ENCODE measurements at places on chromosomes 3 and 15.

GRCh38 chr3:196020373-196020772 is 61.5 kb downstream of the TFRC start:
- DNase-seq = no peak

- DNase-seq = no peak
Measured at GRCh38 chr3:134614955-134615354, 35.9 kb downstream of the KY start.

DNA sequence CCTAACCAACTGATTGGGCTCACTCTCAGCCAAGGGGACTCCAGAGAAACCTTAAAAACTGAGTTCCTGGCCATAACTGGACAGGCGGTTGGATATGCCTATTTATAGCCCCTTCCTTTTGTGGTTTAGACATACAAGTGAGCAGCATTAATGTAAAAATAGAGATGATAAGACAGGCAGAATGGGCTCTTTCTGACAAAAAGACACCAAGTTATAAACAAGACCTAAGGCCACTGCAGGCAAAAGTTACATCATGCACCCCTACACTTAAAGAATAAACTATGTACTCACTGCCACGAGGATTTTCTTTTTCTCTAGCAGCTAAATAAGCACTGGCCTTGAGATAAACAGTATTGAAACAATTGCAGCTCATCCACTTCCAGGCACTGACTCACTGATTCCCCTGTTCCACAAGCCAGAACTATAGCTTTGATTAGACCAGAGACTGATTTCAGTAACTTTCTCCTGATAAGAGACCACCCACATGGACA is 30.1 kb downstream of the SUCNR1 start:
- no peak for DNase-seq

- no peak for DNase-seq
Measured at GRCh38 chr3:195145579-195145978, 125.4 kb downstream of the XXYLT1 start.

- no peak for DNase-seq
Measured at GRCh38 chr3:133675631-133676335, 14.0 kb upstream of the TOPBP1 start.

GRCh38 chr3:108183181-108183580 is 39.0 kb downstream of the IFT57 start:
- DNase-seq = no peak

DNA sequence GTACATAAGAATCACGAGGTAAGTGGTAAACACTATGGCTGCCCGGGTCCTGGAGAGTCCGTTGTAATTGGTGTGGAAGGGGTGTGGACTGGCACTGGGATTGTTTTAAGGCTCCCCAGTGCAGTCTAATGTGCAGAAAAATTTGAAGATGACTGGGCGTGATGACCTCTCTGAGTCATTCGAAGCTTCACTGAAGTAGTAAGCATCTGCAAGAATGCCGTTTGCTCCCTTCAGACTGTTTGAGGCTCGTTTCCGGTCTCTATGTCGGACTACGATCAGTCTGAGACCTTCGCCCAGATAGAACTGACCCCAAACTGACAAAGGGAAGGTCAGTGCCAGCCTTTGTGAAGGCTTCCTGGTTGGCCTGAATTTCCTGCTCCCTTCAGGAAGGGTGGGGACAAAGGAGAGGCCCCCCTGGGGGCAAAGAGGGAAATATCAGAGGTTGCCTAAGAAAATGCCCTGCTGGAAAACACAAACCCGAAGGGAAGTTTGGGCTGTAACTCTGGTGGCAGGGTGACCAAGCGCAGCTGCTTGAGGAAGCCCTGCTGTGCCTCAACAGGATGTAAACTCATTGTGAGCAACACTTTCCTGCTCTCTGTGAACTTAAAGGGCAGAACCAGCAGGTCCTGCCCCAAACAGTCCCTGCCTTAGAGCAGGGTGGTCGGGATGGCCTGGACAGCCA is 34.6 kb downstream of the BTD start:
- no peak for DNase-seq

GRCh38 chr3:141825216-141826011 is 51.0 kb upstream of the ATP1B3 start:
- DNase-seq = no peak

DNA sequence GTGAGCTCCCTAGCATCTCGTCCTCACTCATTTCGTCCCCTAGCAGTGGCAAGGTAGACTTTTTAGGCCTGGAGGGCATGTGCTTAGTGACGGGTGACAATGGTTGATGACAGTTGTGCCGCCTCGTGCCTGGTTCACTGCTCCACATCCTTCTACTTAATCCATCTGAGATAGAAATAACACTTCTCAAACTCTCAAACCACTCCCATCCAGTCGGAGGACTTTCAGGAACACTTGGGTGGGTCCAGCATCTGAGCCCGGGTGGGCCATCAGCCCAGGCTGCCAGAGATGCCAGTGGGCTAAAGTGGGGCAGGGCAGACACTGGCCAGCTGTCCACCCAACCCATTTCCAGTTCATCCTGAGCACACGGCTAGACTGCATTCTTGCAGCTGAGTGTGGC is 79.7 kb upstream of the SMAD3 start:
- DNase-seq = no peak

GRCh38 chr15:88256279-88257230 is at the start of gene NTRK3:
TSS of gene NTRK3 (minus strand) at chr15:88256739. CDS start at chr15:88256153, 586 bp downstream.
- no peak for DNase-seq

- no peak for DNase-seq
Measured at GRCh38 chr3:36476286-36476942, 96.1 kb downstream of the STAC start.

- no peak for DNase-seq
Measured at GRCh38 chr3:81465510-81466200, 295.8 kb downstream of the GBE1 start.

- no peak for DNase-seq
Measured at GRCh38 chr3:120090422-120090821, 3.8 kb downstream of the GSK3B start.

- no peak for DNase-seq
Measured at GRCh38 chr3:108085370-108085769, 5.5 kb downstream of the CD47 start.

DNA sequence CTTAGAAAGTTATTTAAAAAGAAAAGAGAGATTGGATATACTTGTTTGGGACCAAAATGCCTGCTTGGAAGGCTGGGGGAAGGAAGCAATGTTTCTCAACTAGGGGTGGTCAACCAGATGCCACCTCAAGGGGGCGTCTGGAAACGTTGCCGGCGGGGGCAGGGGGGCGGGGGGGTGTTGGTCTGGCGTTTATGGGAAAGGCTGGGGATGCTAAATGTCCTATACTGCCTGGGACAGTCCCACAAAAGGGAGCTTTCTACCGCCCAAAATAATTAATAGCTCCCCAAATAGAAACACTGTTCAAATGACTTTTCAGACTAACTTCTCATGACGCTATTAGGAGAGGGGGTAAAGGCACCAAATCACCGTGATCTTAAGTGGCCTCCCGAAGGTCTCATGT is 2.2 kb downstream of the POLG start:
- no peak for DNase-seq

- no peak for DNase-seq
Measured at GRCh38 chr15:41698779-41699178, 38.6 kb downstream of the MGA start.

GRCh38 chr3:17741621-17742101 is 770 bp downstream of the TBC1D5 start:
- no peak for DNase-seq

- DNase-seq = no peak
Measured at GRCh38 chr15:89426500-89426899, 69.9 kb downstream of the RHCG start.

DNA sequence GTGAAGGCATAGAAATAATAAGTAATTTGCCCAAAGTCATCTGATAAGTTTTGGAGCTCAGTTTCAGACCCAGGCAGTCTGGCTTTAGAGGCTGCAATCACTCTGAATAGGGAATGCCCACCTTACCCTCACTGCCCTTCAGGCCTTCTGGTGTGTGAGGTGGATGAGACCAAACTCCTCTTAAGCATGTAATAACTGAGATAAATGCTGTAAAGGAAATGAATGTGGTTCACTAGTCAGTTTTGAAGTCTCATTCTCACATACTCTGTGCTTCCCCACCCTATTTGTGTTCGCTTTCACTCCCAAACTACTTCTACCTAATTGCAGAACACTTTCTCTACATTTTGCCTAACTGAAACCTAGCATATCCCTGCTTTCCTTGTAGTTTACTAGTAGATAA is 144.1 kb downstream of the FILIP1L start:
- no peak for DNase-seq

DNA sequence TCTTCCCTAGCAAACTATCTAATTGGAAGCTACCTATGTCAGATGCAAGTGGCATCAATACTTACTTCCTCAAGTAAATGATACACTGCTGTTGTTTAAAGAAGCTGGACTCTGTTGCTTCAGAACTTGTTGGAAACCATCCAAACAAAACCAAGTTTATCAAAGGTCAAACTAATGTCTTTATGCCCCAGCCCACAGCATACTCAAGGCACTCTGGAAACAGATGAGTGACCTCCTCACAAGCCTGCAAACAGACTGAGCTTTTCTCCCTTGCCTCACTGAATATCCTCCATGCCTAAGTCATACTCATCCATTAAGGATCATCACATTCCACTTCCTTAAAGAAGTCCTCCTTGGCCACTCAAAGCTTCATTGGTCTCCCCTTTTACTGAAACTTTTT is 107.4 kb upstream of the ACP3 start:
- DNase-seq = no peak

GRCh38 chr3:72568083-72568482 is 280.2 kb downstream of the SHQ1 start:
- DNase-seq = no peak

- DNase-seq = no peak
Measured at GRCh38 chr3:194058189-194058571, 77.8 kb upstream of the HES1 start.

DNA sequence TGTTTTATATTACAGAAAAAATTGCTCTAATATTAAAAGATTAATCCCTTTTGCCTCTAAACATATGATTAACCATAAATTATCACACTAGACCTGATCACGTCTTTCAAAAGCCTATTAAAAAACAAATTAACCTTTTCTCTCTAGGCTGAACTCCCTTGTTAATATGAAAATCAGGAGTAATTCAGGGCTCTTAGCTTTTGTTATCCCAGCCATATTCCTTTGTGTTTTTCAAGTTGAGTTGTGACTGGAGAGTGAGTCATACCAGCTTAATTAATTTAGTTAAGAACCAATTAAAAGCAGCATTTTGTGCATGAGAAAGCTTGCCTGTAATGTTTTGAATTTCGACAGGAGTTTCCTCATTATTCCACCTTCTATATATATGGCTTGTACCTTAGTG is 385.8 kb downstream of the VGLL3 start:
- DNase-seq = no peak

DNA sequence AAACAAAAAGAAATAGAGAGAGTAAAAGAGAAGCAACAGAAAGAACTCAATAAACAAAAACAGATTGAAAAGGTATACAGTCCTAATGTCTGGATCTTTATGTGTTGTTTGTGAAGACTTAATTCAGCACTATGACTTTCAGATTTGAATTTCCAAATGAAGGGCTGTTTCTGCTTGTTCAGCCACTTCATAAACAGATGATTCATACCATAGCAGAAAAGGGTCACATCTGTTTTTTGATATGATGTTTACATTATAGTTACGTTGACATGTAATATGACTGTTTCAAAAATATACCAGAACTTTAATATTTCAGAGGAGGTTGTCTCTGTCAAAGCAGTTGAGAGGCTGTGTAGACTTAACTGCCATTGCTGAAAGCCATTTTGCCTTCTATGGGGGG is 24.1 kb downstream of the ASB14 start:
- DNase-seq = no peak

DNA sequence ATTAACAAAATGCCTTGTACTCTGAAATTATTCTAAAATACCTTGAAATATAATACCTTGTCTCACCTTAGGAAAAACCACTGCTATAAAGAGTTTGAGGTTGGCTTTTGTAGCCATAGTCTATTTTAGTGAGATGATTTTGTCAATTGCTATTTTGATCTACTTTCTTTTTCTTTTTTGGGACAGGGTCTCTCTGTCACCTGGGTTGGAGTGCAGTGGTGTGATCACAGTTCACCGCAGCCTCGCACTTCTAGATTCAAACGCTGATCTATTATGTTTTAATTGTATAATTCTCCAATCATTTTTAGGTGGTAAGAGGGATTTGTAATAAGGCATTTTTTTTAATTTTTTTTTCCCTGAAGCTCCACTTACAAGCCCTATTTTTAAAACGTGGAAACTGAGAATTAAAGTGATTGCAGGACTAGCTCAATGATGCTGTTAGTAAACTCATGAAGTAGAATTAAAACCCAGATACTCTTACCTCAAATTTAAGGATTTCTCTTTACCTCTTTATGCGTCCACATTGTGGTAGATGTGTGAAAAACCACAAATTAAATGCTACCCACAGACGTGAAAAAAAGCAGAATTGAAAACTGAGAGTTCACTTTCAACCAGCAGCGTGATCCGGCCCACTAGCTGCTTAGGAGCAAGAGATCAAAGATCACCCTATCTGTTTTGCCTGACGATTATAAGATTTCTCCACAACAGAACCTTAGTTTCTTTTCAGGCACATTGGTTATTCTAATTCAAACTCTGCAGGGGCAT is 384.2 kb downstream of the CGGBP1 start:
- no peak for DNase-seq

- DNase-seq = no peak
Measured at GRCh38 chr3:107845380-107846278, 245.2 kb downstream of the CD47 start.

DNA sequence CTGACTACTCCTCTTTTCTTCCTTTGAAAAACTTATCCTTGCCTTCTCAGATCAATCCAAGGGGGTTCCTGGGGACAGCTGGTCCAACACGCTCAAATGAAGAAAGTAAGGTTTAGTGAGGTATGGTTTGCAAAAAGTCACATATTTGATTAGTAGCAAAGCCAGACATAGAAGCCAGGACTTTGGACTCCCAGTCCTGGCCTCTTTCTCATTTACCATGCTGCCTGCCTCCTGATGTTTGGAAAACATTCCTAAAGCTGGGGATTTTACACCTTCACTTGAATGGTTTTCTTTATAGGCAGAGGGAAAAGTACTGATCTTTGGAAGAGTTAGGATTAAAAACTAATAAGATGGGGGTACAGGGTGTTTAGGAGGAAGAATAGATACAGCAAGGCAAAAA is 14.6 kb downstream of the POPDC2 start:
- no peak for DNase-seq

DNA sequence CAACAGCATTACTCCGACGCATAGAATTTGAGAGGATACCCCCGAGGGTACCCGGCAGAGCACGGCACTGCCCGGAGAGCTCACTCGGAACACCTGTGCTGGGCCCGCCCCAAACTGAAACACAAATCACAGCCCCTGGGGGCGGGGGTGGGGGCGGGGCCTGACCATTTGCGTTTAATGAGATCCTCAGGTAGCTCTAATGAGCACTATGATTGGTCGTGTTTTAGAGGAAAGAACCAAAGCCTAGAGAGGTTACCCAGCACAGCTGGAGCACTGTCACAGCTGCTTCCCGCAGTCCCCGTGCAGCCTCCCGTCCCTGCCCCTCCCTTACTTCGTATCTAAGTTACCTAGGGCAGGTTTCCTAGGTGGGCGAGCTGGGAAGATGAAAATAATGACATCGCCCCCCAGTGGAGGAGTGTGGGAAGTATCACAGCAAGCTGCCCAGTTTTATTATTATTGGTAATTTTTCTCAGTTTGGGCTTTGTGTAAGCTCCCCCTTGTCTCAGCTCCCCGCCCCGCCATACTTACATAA is 187.1 kb downstream of the PDE8A start:
- peak; percentile 22 for DNase-seq

- DNase-seq = no peak
Measured at GRCh38 chr3:32822609-32823498, 5.1 kb downstream of the TRIM71 start.
